BE2C (cell line): ENCODE measurements at places on chromosomes 16 and 17.

- DNase-seq, result no peak
These were observed 40.1 kb upstream of the CLEC19A start for GRCh38 chr16:19245326-19245925.

GRCh38 chr16:88782454-88783390 is 2.3 kb downstream of the PIEZO1 start:
- no peak for DNase-seq

GRCh38 chr16:54886078-54886477 is 44.6 kb upstream of the IRX5 start:
- DNase-seq, result no peak

DNA sequence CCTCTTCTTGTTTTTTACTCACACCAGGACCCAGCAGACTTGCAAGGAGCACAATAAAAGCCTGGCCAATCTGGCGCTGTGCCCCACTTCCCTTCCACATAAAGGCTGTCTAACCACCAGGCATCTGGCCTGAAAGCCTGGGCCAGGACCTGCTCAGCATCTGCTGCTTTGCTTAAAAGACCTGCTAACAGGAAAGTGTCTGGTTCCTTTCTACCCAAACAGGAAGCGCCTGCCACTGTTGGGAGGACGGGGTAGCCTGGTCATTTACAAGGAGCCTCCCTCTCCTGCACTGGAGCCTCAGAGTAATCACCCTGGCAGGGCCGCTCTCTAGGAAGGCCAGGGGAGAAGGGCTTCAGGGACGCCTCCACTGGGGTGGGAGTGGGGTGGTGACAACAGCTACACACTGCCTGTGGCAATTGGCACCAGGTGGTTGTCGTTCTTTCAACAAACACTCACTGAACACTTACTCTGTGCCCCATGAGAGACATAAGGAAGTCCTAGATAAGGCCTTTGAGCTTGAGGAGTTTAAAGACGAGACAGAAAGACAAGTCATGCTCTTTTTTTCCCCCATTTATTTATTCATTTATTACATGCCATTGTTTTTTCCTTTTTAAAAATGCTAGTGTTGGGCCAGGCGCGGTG is 6.3 kb upstream of the MMP28 start:
- peak; percentile 96 for DNase-seq
